ENCODE measurements at places on chromosomes 13 and 19.

GRCh38 chr13:20873348-20873747, 29.2 kb downstream of the XPO4 start:
- DNase-seq = no peak

DNA sequence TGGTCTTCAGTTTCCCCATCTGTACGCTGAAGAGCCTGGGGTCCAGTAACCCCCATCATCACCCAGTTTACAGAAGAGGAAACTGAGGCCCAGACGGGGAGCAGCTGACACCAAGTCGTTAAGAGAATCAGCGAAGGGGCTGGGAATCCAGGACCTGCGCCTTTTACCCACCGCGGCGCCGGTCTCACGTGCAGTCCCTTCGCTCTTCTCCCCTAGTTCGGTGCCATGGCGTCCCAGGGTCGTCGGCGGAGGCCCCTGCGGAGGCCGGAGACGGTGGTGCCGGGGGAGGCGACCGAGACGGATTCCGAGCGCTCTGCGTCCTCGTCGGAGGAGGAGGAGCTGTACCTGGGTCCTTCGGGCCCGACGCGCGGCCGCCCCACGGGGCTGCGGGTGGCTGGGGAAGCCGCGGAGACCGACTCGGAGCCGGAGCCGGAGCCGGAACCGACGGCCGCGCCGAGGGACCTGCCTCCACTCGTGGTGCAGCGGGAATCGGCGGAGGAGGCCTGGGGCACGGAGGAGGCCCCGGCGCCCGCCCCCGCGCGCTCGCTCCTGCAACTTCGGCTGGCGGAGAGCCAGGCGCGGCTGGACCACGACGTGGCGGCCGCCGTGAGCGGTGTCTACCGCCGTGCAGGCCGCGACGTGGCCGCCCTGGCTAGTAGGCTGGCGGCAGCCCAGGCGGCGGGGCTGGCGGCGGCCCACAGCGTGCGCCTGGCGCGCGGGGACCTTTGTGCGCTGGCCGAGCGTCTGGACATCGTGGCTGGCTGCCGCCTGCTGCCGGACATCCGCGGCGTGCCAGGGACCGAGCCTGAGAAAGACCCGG, 698 bp downstream of the BLOC1S3 start:
- no peak for DNase-seq

DNA sequence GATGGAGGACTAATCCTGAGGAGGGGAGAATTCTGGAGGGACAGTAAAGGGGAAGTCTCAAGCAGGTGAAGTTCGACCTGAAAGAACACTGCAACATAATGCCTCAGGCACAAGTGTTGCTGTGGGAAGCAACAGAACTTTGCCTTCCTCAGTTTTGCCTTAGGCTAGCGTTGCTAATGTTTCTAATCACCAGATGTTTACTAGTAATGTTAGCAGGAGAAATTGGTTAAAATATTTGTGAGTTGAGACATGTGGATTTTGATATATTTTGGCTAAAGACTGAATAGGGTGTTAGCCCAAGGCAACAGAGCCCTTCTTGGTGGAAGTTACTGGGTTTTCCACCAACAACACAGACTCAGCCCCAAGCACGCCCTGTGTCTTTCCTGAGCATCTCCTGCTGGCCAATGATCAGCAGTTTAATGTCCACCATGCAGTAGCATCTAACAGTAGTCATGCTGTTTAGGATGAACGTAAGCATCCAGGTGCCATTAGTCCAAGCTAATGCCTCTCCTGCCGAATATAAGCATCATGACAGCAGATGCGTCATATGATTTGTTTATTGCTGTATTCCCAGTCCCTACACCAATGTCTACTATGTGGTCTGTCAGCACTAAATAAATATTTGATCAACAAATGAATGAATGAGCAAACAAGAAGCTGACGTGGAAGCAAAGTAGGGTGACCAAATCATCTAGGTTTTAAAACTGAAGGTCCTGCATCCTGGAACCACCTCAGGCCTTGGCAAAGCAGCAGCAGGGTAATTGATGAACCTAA, 511.9 kb upstream of the HTR2A start:
- DNase-seq = no peak

DNA sequence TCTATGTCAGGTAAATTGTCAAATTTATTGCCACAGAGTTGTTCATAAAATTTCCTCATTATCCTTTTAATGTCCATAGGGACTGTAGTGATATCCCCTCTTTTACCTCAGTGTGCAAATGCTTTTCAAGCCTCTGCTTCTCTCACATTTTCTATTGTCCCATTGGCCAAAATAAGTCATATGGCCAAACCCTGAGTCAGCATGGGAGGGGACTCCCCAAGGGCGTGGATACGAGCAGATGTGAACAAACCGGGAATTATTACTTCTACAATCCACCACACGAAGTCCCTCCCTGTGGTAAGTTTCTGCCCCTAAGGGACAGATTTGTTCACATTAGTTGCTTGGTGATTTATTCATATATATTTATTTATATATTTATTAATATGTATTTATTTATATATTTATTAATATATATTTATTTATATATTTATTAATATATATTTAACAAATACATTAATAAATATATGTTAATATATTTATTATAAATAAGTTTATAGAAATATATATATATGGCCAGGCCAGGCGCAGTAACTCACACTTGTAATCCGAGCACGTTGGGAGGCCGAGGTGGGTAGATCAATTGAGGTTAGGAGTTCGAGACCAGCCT, 20.1 kb upstream of the CAMSAP3 start:
- no peak for DNase-seq

GRCh38 chr13:110565296-110565695, 3.8 kb upstream of the RAB20 start:
- DNase-seq = no peak

DNA sequence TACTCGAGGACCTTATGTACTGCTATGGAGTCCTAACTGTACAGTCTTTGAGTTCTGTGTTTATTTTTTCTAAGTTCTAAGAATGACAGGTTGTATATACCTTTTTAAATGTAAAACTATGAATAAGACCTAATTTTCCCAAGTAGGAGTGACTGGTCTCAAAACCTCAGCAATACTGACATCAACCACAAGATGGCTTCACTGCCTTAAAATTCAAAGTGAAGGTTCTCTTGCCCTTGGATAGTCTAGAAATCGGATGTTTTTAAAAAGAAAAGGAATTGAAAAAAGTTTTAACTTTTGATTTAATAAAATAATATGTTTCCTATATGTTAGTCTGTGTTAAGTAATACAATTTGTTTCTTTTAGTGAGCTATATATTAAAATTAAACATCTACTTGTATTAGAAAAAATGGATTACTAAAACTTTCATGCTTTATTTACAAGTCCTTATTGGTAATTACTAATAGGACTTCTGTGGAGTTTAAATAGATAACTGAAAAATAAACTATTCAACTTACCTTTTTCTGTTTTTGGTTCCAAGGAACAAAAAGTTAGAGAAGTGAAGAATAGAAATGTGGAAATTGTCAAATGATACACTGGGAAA, 52.0 kb downstream of the TDRD3 start:
- peak; percentile 53 for DNase-seq

GRCh38 chr19:56748378-56748777, 76.8 kb upstream of the ZNF835 start:
- DNase-seq = no peak

GRCh38 chr13:42221121-42221765, 50.7 kb upstream of the AKAP11 start:
- DNase-seq = no peak

DNA sequence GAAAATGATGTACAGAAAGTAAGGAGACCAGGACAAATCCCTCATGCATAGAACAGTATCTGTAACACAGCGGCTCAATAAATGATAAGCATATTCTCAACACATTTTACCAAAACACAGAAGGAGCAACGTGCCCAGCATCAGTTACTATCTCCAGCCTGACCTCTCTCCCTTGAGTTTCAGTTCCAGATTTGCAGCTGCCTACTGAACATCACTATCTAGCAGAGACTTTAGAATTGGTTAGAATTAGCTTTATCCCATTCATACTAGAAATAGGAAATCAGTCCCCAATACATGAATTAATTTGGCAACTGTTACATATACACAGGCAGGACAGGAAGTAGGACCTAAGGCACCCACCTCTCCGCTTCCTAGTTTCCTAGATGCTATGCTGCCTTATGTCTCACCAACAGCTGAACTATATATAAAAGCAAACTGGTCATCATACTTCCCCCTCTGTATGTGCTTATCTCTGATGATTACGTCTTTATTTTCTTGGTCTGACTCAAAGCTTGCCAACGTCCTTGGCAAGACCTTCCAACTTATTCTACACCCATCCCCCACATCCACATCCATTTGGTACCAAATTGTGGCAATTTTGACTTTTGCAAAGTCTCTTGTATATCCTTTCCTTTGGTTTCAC, 61.1 kb downstream of the SACS start:
- no peak for DNase-seq

DNA sequence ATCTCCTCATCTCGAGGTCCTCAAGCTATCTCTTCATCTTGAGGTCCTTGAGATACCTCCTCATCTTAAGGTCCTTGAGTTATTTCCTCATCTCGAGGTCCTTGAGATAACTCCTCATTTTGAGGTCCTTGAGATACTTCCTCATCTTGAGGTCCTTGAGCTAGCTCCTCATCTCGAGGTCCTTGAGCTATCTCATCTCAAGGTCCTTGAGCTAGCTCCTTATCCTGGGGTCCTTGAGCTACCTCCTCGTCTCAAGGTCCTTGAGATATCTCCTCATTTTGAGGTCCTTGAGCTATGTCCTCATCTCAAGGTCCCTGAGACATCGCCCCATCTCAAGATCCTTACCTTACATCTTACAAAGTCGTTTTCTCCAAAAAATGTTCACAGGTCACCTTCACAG, 18.7 kb downstream of the VAV1 start:
- DNase-seq = no peak

GRCh38 chr13:74710006-74710405, 575.8 kb upstream of the KLF12 start:
- DNase-seq = no peak

DNA sequence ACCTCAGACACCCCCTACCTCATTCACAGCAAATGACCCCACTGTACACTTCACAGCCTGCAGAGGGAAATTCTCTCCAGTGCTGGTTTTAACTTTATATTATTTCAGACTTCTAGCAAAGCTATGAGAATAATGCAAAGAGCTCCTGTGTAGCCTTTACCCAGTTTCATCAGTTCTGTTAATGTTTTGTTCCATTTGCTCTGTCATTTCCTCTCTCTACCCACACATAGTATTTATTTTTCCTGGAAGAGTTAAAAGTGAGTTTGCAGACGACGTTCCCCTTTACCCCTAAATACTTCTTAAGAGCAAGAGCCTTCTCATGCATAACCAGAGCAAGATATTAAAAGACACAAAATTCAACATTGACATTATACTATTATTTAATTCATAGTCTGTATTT, 49.9 kb upstream of the ADGRE1 start:
- no peak for DNase-seq

GRCh38 chr19:1064661-1065605, 2.0 kb upstream of the ARHGAP45 start:
- no peak for DNase-seq

- no peak for DNase-seq
Measured at GRCh38 chr19:45346449-45346848, 5.9 kb downstream of the KLC3 start.

GRCh38 chr13:97430296-97430695, 3.7 kb upstream of the RAP2A start:
- no peak for DNase-seq

DNA sequence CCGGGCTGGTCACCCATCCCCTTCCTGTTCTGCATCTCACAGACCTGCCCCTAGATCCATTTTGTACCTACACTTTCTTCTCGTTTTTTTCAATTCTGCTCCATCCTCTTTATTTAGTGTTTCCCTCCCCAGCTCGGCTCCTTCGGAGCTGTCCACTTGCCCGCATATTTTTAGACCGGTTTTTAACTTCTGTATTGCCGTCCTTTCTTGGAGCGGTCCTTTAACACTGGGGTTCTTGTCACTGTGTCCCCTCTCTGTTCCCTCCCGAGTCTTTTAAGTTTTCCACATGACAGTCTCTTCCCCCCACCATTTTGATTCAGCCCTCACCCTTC, 1.7 kb downstream of the ARHGAP35 start:
- no peak for DNase-seq

DNA sequence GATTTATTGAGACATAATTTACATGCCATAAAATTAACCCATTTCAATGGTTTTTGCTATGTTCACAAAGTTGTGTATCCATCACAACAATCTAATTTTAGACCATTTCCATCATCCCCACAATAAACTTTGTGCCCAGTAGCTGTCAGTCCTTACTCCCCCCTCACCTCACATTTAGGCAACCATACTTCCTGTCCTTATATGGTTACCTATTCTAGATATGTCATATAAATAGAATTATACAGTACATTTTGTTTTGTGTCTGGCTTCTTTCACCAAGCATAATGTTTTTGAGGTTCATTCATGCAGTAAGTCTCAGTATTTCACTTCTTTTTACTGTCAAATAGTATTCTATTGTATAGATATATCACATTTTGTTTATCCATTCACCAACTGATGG, 23.2 kb upstream of the RPL21 start:
- DNase-seq = no peak

DNA sequence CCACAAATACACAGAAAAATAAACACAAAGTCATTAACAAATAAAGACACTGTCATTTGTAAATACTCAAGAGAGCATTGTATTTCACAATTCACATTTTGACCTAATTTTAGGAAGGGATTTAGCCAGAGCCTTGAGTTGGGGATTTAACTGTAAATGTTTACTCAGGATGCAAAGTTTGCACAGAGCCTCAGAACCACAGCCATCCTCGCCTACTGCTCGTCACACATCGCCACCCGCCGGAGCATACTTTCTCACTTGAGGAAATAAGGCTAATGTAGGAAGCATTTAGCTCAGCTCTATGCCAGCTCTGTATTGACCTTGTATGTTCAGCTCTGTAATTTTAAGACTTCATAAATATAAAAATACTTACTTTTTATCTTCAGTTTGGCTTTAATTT, 442.7 kb downstream of the OXGR1 start:
- peak; percentile 90 for DNase-seq

DNA sequence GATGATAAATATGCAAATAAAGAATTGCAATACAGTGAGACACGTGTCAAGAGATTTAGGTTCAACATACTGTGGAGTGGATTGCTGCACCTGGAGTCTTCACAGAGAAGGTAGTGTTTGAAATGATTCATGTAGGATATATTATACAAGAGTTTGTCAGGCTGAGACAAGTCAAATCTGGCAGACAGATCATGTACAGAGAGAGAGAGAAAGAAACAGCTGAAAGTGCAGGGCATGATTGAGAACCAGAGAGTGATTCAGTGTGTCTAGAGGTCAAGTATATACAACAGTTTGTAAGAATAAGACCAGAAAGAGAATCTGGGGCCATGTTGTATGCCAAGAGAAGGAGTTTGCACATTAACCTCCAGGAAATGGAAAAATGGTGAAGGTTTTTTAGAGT, 2.1 kb upstream of the VWA8 start:
- DNase-seq = no peak

- DNase-seq = no peak
Measured at GRCh38 chr13:95503662-95504061, 48.9 kb upstream of the CLDN10 start.

DNA sequence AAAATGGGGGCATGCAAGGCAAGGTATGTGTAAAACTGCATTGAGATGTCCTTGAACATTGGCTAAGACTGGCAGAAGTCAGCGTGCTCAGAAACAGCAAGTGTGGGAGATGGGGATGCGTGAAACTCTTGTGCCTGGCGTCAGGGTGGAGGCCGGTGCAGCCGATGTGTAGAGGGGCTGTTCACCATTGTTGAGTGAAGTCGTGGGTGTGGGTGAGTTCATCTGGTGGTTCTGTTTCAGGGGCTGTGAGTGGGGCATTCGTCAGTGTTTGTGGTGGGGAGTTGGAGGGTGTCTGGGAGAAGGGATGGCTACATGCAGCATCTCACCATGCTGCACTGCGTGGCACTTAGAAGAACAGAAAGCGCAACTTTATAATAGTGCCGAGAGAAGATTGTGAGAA, 11.4 kb upstream of the MIA start:
- DNase-seq = no peak

- DNase-seq = no peak
Measured at GRCh38 chr13:54424344-54424743, 1395.7 kb downstream of the OLFM4 start.

All from NCI-H526 (cell line).